Activated CD4-positive, alpha-beta T cell treated with anti-CD3 and anti-CD28 coated beads for 4 hours (primary cell): ENCODE measurements at places on chromosomes 5 and 9.

DNA sequence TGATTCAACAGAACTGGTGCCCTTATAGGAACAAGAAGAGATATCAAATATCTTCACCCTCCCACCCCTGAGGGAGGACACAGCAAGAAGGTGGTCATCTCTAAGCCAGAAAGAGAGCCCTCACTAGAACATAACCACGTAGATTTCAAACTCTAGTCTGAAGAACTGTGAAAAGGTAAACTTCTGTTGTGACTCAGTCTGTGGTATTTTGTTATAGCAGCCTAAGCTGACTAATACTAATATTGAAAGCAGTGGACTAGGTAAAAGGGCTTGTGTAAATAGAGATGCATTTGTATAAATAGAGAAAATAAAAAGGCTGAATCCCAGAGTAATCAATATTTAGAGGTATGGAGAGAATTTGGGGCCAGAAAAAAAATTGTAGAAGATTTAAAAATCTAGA lies 157.6 kb upstream of the CCNH start:
- DNase-seq: no peak

GRCh38 chr5:81904861-81905260 lies 67.0 kb upstream of the ATG10 start:
- DNase-seq: no peak

- no peak for DNase-seq
Measured at GRCh38 chr5:67051164-67051563, 145.4 kb downstream of the CD180 start.

GRCh38 chr5:28369418-28369817 lies 1331.0 kb upstream of the CDH9 start:
- no peak for DNase-seq

DNA sequence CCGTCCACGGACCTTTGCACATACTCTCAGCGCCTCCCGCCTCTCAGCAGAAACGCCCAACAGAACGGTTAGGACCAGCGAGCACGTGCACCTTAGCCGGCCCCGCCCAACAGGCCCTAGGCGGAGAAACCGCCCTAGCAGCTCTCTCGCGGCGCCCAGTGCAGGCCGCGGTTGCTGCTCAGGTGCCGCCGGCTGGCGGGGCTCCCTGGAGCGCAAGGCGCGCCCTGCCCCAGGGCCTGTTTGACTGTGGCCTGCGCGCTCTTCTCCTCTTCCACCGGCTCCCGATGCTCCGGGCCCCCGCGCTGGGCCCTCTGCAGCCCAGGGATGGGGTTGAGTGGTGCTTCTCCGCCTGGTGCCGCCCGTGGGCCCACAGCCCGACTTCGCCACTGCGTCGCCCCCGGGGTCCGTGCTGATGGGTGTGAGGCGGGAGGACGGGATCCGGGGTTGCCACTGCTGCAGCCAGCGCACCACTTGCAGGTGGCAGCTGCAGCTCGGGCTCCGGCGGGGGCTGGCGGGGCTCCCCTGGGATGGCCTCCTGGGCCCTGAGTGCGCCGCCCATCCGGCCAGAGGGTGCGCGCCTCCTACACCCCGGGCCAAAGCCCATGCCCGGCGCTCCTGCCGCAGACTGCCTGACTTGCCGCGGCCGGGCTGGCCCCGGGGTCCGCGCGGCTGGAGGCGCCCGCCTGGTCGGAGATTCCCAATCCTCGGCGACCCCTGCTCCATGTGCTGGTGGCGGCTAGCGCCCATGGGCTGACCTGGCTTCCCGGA lies 1889.4 kb upstream of the CDH9 start:
- no peak for DNase-seq

GRCh38 chr9:114155995-114156656 lies 789 bp downstream of the COL27A1 start:
- DNase-seq: peak; percentile 12

DNA sequence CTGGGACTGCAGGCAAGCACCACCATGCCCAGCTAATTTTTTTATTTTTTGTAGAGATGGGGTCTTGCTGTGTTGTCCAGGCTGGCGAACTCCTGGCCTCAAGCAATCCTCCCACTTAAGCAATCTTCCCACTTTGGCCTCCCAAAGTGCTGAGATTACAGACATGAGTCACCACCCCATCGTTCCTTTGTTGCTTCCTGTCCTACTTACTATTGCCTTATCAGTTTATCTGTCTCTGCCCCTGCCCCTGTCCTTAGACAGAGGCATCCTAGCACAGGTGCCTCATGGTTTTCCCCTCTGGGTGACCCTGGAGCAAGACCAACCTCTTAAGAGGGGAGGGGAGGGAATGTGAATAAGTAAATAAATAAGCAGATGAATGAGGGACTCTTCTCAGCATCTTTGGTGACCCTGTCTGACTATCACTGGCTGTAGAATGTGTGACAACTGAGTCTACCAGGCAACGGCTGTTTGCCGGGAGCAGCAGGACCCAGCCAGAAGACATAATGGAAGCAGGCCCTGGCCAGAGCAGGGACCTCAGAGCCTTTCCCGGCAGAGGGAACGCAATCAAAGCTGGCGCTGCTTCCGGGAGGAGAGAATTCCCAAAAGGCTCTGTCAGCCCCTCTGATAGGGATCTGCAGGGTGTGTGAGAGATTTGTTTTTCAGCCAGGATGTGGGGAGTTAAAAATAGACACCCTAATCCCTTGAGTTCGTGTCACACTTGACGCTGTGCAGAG lies 43.8 kb upstream of the DAB2IP start:
- DNase-seq: no peak

GRCh38 chr5:171632616-171633015 lies 153.0 kb upstream of the SMIM23 start:
- DNase-seq: no peak

- DNase-seq: no peak
Measured at GRCh38 chr5:76788362-76788761, 30.5 kb upstream of the F2RL1 start.

DNA sequence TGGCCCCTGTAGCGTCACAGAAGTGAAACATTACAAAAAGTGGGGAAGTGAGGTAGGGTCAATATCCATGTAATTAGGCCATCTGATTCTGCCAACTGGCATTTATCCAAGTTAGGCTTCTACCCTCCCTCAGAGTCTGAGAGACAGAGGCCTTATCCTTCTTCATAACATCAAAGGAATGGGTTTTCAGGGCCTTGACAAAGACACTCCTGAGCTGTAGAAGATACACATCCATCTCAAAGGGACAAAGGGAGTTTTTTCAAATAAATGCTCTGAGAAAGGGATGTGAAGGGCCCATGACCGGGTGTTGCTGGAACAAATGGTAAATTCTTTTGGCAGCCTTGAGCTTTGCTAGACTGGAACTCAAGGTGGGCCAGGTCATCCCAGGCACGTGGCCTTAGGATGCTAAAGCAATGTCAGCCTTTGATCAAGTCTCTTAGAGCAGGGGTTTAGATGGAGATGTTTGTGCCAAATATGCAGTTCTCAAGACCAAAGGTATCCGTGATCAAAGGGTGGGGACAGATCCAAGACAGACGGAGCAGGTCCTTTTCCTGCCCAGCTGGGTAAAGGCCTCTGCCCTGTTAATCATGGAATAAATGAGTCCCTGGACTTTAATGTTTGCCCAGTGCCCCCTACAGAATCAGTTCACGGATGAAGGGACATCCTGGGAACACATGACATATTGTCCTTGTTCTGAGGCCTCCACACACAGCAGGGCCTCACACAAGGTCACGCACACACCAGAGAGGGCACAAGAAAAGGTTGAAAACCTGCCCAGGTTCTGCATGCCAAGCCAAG lies 10.0 kb upstream of the FAM169A start:
- no peak for DNase-seq
